ENCODE measurements at places on chromosomes 11 and 22.

- DNase-seq, result no peak
These were observed 1411.1 kb downstream of the BRD1 start for GRCh38 chr22:48416396-48417224.

- DNase-seq, result no peak
These were observed 38.5 kb downstream of the GRIK4 start for GRCh38 chr11:120550007-120550406.

- DNase-seq, result no peak
These were observed 48.7 kb upstream of the ARFGAP3 start for GRCh38 chr22:42905702-42906183.

- peak; percentile 0 for DNase-seq
These were observed 37.2 kb upstream of the TH start for GRCh38 chr11:2208691-2209369.

GRCh38 chr11:134045799-134046635, 22.9 kb upstream of the JAM3 start:
- no peak for DNase-seq

- DNase-seq, result peak; percentile 60
These were observed 429 bp downstream of the VEGFB start for GRCh38 chr11:64234647-64235379.

- DNase-seq, result peak; percentile 7
These were observed 28.9 kb downstream of the THOC5 start for GRCh38 chr22:29524442-29525191.

- DNase-seq, result no peak
These were observed at the start of gene PTGDR2 for GRCh38 chr11:60855726-60856633. PTGDR2 (minus strand) TSS chr11:60855950; CDS start chr11:60853722, 2,228 bp downstream.

DNA sequence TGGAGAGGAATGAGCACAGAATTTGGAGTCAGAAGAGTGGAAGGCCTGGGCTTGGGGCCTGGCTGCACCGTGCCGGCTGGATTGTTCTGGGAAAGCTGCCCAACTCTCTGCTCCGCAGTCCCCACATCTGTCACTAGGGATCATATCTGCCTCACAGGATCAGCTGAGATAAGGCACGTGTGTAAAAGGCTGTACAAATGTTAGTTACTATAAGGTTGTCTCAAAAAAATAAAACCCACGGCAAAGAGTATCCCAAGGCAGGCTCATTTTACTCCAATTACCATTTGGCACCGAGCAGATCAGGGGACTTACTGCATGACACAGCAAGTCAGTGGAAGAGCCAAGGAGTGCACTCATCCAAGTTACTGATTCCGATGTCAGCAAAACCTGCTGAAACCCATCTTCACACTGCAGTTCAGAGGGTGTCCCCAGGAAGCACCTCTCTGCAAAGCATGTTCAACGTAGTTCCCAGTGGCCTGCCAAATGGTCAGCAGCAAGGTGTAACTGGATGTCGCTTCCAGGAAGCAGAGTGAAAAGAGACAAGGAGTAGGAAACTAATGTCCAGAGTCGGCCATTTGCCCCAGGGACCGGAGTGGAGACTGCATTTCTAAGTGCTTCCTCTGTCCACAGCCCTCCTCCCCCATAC, 18.1 kb upstream of the MRTFA start:
- DNase-seq, result no peak

DNA sequence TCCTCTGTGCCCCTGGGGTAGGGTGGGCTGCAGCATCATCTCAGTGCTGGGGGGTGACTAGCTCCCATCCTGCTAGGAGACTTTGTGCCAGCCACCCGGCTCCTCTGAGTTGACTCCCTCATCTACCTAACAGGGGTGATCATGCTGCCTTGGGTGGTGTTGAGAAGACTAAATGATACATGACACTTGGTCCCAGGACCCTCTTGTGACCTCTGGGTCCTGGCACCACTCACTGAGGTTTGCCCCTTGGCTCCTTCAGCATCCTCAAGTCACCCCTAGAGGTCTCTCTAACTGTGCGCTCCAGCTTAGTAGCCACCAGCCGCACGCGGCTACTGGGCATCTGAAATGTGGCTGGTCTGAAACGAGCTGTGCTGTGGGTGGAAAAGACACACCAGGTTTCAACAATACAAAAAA, 72.1 kb downstream of the LRRC32 start:
- DNase-seq, result peak; percentile 53

- no peak for DNase-seq
These were observed 511.7 kb downstream of the TBC1D22A start for GRCh38 chr22:47274196-47274595.

- DNase-seq, result peak; percentile 72
These were observed 24.0 kb downstream of the SLC43A1 start for GRCh38 chr11:57491371-57492061.

GRCh38 chr11:130874955-130875531, 41.2 kb downstream of the SNX19 start:
- DNase-seq, result no peak

- no peak for DNase-seq
These were observed 439 bp downstream of the LMO1 start for GRCh38 chr11:8263109-8263768.

- no peak for DNase-seq
These were observed 32.4 kb upstream of the ETS1 start for GRCh38 chr11:128619540-128620308.

DNA sequence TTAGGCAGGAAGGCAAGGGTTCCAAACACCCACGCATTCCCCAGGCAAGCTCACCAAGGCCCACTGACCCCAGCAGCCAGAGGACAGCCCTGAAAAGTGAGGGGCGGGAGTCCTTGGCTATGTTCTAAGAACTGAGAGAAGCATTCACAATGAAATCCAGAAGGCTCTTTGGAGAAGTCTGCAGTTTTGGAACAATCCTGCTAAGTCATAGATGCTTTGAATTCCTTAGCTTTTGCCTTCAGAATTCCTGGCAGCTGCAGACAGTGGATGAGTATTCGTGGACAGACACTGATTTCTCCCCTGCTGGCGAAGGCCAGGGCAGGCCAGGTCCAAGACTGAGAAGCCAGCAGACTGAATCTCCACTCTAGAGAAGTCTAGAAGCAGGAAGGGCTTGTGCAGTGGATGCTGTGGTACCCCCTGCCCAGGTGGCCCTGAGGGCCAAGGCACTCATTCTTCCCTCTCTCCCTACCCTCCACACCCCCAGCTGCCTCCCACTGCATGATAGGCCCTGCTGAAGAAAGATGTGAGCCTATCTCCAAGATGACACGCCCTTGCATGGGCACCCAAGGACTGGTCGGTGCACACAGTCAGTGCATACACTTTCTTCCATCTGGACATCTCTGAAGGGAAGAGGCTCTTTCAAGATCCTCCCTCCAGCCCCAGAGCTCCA, 133.2 kb upstream of the TEAD1 start:
- no peak for DNase-seq

DNA sequence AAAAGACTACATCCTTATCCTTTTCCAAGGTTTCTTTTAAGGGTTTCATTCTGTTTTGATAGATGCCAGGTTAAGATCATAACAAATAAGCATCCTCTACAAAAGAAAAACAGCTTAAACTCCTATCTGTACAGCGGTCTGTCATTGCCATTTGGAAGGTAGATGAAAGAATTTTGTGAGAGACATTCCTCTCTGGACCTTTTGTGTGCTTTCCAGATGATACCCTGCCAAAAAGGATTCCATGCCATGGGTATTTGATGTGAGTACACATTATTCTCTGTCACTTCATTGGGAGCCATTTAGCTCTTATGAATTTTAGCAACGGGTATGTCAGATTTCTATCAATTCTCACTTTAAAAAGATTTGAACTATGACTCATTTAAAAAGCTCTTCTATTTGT, 153.7 kb downstream of the GRIA4 start:
- no peak for DNase-seq

DNA sequence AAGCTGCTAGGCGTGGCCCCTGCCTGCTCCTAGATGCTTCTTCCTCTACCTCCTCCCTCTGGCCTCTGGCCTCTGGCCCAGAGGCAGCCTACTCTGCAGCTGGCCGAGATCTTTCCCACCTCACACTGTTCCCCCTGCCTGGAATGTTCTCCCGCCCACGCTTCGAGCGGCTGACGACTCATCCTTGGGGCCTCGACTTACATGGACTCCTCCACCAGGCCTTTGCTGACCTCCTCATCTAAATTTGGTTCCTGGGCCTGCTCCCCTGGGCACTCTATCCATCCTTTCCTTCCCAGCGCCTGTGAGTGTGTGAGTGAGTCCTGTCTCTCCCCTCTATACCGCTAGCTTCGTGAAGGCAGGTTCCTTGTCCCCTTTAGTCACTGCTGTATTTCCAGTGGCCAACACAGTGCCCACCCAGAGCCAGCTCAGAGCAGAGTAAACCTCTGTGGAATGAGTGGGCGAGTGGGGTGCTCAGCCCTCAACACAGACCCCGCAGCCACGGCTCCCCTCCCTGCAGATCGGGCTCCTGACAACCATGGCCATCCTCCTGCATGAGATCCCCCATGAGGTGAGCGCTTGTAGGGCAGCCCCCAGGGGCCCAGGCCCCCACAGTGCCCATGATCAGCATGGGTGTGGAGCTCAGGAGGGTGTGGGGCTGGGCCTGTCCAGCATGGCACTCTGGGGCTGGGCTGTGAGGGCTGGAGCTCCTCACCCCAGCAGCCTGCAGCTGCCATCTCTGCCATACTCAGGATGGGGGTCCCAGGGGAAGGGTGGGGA, 5.7 kb downstream of the SLC39A13 start:
- DNase-seq, result no peak

All from activated naive CD8-positive, alpha-beta T cell treated with anti-CD3 and anti-CD28 coated beads, Interleukin-2, amount 50 U/mL, for 24 hours (primary cell).